ENCODE measurements at places on chromosomes 7 and 10. TPM values are rescaled to one million over a fixed set of nuclear protein-coding genes. Genes with fewer than 3 reads are reported as not detected.
A peak's percentile ranks its signal among the peaks of the same experiment; 100 is the strongest.

The LIPF gene
- not detected for total RNA-seq

The EDRF1 gene
- 40.8 TPM for total RNA-seq

The CLCN1 gene
- not detected for total RNA-seq

The HOXA6 gene
- total RNA-seq = not detected

The OR2A42 gene
- total RNA-seq = not detected

- no peaks in the 10 kb centered on the region for H3K27me3 ChIP-seq
- peak; percentile 80 for DNase-seq
- no peak overlapping the region for H3K27ac ChIP-seq
- H3K36me3 ChIP-seq = peaks cover 17% of the 10 kb centered on the region
- no peaks in the 10 kb centered on the region for H3K4me1 ChIP-seq
These were observed 10.8 kb upstream of the PYROXD2 start for GRCh38 chr10:98425511-98426352.

DNA sequence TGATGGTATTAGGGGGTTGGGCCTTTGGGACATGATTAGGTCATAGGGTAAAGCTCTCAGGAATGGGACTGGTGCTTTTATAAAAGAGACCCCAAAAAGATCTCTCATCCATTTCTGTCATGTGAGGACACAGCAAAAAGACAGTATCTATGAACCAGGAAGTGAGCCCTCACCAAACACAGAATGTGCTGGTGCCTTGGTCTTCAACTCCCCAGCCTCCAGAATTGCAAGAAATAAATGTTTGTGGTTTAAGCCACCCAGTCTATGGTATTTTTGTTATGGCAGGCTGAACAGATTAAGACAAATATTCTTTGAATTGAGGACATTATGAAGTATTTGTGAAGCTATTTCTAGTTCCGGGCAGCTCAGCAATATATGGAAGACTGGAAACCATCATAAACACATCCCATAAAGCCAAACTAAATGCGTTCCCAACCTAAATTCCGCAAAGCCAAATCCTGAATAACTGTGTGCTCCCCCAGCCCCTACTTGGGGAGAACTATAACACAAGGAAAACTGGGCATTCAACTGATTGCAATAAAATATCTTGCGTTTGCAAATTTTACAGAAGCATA lies 153.7 kb downstream of the GALNT17 start:
- H3K4me3 ChIP-seq = no peak overlapping the region
- no peaks in the 10 kb centered on the region for H3K27me3 ChIP-seq
- no peaks in the 10 kb centered on the region for H3K4me1 ChIP-seq
- no peak for DNase-seq
- H3K27ac ChIP-seq = no peak overlapping the region

- H3K27me3 ChIP-seq = no peaks in the 10 kb centered on the region
- H3K27ac ChIP-seq = no peak overlapping the region
- no peak overlapping the region for H3K4me3 ChIP-seq
- peaks cover 67% of the 10 kb centered on the region for H3K36me3 ChIP-seq
- H3K4me1 ChIP-seq = no peaks in the 10 kb centered on the region
These were observed 67.7 kb downstream of the TRIM24 start for GRCh38 chr7:138527746-138528223.

DNA sequence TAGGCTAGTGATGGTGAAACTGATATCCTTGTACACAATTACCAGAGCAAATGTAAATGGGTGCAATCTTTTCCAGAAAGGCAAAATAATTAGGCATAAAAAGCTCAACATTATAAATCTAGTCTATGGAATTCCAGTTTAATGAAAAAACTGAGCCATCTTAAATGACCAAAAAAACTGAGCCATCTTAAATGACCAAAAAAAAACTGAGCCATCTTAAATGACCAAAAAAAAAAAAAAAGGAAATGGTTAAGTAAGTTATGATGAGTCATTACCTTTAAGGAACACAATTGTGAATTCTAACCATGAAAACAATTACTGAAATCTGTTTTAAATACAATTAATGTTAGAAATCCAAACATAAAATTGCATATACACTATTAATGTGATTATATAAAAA lies 25.3 kb downstream of the USP6NL start:
- H3K27me3 ChIP-seq = peaks cover 6% of the 10 kb centered on the region
- no peaks in the 10 kb centered on the region for H3K36me3 ChIP-seq
- H3K4me3 ChIP-seq = no peak overlapping the region
- no peak overlapping the region for H3K27ac ChIP-seq

Measured in activated CD4-positive, alpha-beta T cell treated with anti-CD3 and anti-CD28 coated beads, Interleukin-2, amount 10 ng/mL, durations not matched to agents 24 days and 14 days (primary cell).